ENCODE measurements at places on chromosomes 2 and 18. TPM values are rescaled to one million over a fixed set of nuclear protein-coding genes. Genes with fewer than 3 reads are reported as not detected.

DNA sequence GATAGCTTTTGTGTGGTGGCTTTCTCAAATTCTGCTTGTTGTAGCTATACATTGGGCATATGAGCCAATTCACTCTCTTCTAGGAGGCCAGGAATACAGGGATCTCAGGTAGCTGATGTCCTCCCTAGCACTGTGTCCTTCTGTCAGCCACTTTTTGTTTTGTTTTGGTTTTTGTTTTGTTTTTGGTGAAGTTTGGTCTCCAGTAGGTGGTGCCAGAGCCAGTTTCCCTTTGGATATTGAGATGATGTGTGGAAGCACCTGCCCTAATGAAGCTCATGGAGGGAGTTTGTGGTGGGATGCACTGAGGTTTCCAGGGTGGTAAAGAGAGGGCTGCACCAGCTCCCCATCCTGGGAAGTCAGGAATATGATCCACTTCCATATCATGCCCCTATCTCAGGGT is 100.5 kb upstream of the VWC2L start:
- DNase-seq: no peak

GRCh38 chr2:167462379-167462778 is 574.1 kb downstream of the XIRP2 start:
- no peak for DNase-seq

DNA sequence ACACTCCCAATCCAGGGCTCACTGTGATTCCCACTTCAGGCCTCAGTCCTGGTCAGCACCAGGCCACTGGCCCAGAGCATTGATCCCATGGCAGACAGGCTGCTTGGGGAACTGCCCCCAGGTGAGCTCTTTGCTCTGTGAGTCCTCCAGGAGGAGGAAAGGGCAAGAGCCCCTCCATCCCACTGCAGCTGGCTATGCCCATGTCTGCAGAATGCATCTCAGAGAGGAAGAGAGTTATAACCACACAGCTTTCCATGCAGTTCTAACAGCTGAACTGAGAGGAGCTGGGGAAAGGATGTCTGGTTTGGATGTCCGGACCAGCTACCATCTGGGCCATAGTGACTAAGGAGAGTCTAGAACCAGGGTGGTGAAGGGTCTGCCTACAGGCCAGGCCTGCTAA is 230.3 kb downstream of the DYSF start:
- DNase-seq: no peak

GRCh38 chr2:176484838-176485237 is 215.6 kb downstream of the MTX2 start:
- DNase-seq: no peak

DNA sequence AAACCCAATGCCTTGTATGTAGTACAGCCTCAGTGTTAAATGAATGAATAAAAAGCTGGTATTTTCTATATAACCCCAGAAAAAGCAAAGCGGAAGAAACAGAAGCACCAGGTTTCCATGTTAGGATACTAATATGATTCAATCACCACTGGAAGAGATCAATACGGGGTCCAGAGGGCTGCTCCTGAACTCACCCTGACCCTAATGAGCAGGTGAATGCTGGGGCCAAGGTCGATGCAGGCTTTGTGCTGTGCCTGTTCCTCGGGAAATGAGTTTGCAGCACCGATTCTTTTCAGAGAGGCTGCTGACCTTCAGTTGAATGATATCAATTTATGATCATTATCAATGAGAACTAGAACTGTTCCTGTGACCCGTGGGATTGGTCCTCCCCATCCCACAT is 228.5 kb downstream of the CDCA7 start:
- no peak for DNase-seq

DNA sequence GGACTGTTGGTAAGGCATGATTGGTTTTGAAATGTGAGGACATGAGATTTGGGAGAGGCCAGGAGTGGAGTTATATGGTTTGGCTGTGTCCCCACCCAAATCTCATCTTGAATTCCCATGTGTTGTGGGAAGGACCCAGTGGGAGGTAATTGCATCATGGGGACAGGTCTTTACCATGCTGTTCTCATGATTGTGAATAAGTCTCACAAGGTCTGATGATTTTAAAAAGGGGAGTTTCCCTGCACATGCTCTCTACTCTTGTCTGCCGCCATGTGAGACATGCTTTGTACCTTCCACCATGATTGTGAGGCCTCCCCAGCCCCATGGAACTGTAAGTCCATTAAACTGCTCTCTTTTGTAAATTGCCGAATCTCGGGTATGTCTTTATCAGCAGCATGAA is 5.4 kb downstream of the CMPK2 start:
- DNase-seq: no peak

The CDH19 gene
- not detected for total RNA-seq

The ACTG2 gene
- total RNA-seq: not detected

The MOGAT1 gene
- total RNA-seq: not detected

The TMEM37 gene
- not detected for total RNA-seq

The STON1 gene
- 1.3 TPM for total RNA-seq

The PFN4 gene
- 0.30 TPM for total RNA-seq

Measured in activated CD4-positive, alpha-beta T cell treated with anti-CD3 and anti-CD28 coated beads for 36 hours (primary cell).